Thyroid gland (tissue), 4 donors: ENCODE measurements at places on chromosomes 3 and 15. TPM values are rescaled to one million over a fixed set of nuclear protein-coding genes. Genes with fewer than 3 reads are reported as not detected.
A peak's percentile ranks its signal among the peaks of the same experiment; 100 is the strongest.

The IGDCC3 gene
- 0.27 TPM for total RNA-seq

The CD200 gene
- total RNA-seq: 13.2 TPM

The COL6A5 gene
- total RNA-seq: not detected

The ACKR2 gene
- 14.1 TPM for total RNA-seq

The FBXW12 gene
- total RNA-seq: not detected

The CAV3 gene
- total RNA-seq: not detected

The KNSTRN gene
- total RNA-seq: 248 TPM

GRCh38 chr3:127734754-127735473, 62.2 kb downstream of the ABTB1 start:
- H3K27me3 ChIP-seq: no peaks in the 10 kb centered on the region
- H3K4me1 ChIP-seq: peaks cover 40% of the 10 kb centered on the region
- H3K27ac ChIP-seq: peak overlapping the region; percentile 28
- H3K36me3 ChIP-seq: no peaks in the 10 kb centered on the region

DNA sequence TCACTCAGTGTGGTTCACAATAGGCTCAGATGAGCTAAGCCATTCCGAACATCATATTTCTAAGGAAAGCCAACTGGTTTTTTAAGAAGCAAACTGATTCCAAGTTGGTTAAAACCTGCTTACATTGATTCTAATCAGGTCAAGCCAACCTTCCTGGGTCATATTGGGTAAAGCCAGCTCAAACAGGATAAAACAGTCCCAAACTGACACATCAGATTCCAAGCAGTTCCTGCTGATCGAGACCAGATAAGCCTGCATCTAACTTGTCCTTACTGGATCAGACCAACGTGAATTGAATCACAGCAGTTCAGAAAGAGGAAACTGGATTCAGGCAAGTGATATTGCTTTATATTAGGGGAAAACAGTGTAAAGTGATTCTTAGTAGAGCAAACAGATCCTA, 18.6 kb upstream of the THSD4 start:
- no peak for DNase-seq
- no peak overlapping the region for H3K4me3 ChIP-seq
- no peaks in the 10 kb centered on the region for H3K36me3 ChIP-seq
- H3K27me3 ChIP-seq: no peaks in the 10 kb centered on the region
- H3K27ac ChIP-seq: no peak overlapping the region

GRCh38 chr3:149472030-149472797, 2.3 kb upstream of the TM4SF4 start:
- H3K4me1 ChIP-seq: peaks cover 22% of the 10 kb centered on the region
- H3K4me3 ChIP-seq: no peak overlapping the region
- no peak for DNase-seq
- H3K36me3 ChIP-seq: no peaks in the 10 kb centered on the region
- no peak overlapping the region for H3K27ac ChIP-seq
- H3K27me3 ChIP-seq: no peaks in the 10 kb centered on the region

GRCh38 chr15:95615436-95615835, 715.1 kb upstream of the NR2F2 start:
- no peak for DNase-seq
- H3K27ac ChIP-seq: no peak overlapping the region
- H3K4me3 ChIP-seq: no peak overlapping the region
- no peaks in the 10 kb centered on the region for H3K27me3 ChIP-seq

DNA sequence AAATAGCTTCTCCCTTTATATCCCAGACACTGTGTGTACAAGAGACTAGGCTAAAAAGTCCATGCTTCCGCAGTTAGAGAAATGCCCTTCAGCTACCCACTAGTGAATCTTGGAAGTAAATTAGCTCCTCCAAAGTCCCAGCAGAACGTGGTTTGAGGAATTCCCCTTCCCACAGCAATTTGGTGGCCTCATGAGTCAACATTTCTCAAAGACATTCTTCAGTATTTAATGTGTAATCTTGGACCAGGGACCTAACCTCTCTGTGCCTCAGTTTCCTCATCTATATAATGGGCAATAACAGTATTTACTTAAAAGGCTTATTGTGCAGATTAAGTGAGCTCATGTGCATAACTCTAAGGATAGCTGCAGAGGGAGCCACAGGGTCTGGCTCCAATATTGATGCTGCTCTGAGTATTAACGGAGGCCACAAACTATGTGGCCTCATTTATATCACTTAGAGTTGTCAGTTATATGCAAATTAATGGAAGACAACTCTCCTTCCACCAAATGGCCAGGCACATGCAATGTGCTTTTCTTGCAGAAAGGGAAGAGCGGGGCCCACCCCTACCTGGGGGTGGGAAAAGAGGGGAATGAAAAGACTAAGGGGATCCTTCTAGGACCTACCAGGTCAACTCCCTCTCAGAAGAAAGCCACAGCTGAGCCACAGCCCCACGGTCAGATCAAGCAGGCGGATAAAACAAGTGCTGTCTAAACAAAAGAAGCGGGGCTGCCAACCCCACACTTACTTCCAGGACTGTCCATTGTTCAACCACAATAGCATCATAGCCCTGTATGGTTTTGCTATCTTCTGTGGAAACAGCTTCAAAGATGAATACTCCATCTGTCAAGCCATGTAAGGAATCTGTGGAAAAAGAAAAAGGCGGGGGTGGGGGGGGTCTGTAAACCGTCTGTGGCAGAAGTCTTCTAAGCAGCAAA, 92.4 kb downstream of the OXNAD1 start:
- H3K27ac ChIP-seq: no peak overlapping the region
- no peak for DNase-seq
- H3K27me3 ChIP-seq: no peaks in the 10 kb centered on the region
- no peak overlapping the region for H3K4me3 ChIP-seq
- H3K4me1 ChIP-seq: no peaks in the 10 kb centered on the region

DNA sequence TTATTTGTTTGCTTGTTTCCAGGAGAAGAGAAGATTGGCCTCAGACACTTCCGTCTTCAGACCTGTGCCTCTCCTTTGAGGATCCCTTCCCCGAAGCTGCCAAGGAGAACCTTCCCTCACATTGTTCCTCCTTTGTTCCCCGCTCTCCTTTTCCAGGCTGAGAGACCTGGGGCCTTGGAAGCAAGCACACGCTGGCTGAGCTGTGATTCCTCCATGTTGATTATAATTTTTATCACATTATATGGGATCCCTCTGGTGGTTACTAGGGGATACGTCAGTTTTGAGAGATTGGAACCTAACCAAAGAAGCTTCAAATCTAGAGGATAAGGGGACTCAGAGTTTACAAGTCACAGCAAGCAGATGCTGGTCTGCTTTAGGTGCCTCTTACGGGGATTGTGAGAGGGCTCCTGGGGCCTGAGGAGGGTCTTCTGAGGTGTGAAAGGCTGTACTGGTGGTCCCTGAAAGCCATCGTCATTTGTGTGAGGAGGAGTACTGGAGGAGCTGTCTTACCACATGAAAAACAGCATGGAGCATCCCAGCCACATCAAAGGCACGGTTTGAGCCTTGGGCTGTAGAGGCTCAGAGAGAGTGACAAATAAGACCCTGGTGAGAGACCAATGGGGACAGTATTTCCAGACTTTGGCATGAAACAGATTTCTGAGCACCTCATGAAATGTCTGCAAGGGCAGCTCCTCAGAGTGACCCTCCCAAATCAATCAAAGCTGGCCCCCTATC, 760.1 kb upstream of the CFAP20DC start:
- no peak for DNase-seq
- H3K4me3 ChIP-seq: no peak overlapping the region
- H3K4me1 ChIP-seq: no peaks in the 10 kb centered on the region
- H3K27ac ChIP-seq: no peak overlapping the region
- H3K27me3 ChIP-seq: no peaks in the 10 kb centered on the region

- no peak overlapping the region for H3K27ac ChIP-seq
- DNase-seq: no peak
- H3K4me1 ChIP-seq: peaks cover 28% of the 10 kb centered on the region
- no peak overlapping the region for H3K4me3 ChIP-seq
These were observed 26.8 kb downstream of the STARD5 start for GRCh38 chr15:81297147-81297572.

DNA sequence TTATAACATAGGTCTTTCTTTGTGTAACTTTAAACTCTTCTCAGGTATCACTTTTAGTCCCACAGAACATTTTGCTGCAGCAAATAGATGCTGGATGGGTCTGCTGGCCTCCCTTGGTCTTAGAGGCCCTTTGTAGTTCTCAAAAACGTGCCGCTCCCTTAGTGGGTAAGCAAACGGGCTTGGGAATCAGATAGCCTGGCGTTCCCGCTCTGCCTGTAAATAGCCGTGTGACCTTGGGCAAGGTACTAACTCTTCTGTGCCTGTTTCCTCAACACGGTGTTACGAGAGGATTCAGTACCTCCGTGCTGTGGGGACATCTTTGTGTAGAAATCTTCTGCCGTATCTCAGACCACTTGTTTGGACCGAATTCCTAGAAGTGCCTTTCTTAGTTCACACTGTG, 64.4 kb downstream of the DNAJB8 start:
- no peak overlapping the region for H3K4me3 ChIP-seq
- no peaks in the 10 kb centered on the region for H3K27me3 ChIP-seq
- no peaks in the 10 kb centered on the region for H3K36me3 ChIP-seq
- no peaks in the 10 kb centered on the region for H3K4me1 ChIP-seq
- H3K27ac ChIP-seq: no peak overlapping the region

DNA sequence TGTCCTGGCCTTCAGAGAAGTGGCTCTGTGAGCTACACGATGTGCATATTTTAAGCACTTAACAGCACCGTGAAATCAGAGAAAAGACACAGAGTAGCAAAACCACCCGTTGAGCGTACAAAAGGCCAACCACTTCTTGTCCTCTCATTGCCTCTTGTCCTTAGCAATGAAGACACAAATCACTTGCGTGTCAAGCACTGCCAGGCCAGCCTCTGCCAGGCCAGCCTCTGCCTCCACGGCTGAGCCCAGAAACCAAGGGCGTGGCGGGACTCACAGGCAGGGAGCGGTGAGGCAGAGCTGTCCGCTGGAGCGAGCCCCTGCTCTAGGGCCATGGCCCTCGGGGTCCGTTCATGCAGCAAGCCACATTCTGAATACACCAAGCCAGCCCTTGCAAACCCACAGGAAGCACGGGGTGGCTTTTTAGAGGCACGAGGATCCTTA, 4.0 kb downstream of the MUC4 start:
- no peaks in the 10 kb centered on the region for H3K36me3 ChIP-seq
- no peak overlapping the region for H3K4me3 ChIP-seq
- no peaks in the 10 kb centered on the region for H3K27me3 ChIP-seq

GRCh38 chr3:18124501-18124900, 300.6 kb downstream of the SATB1 start:
- DNase-seq: no peak
- no peak overlapping the region for H3K4me3 ChIP-seq
- H3K4me1 ChIP-seq: no peaks in the 10 kb centered on the region
- no peaks in the 10 kb centered on the region for H3K27me3 ChIP-seq

GRCh38 chr3:79085171-79085570, 682.6 kb downstream of the ROBO1 start:
- DNase-seq: no peak
- no peaks in the 10 kb centered on the region for H3K27me3 ChIP-seq
- H3K4me3 ChIP-seq: no peak overlapping the region
- H3K27ac ChIP-seq: no peak overlapping the region

DNA sequence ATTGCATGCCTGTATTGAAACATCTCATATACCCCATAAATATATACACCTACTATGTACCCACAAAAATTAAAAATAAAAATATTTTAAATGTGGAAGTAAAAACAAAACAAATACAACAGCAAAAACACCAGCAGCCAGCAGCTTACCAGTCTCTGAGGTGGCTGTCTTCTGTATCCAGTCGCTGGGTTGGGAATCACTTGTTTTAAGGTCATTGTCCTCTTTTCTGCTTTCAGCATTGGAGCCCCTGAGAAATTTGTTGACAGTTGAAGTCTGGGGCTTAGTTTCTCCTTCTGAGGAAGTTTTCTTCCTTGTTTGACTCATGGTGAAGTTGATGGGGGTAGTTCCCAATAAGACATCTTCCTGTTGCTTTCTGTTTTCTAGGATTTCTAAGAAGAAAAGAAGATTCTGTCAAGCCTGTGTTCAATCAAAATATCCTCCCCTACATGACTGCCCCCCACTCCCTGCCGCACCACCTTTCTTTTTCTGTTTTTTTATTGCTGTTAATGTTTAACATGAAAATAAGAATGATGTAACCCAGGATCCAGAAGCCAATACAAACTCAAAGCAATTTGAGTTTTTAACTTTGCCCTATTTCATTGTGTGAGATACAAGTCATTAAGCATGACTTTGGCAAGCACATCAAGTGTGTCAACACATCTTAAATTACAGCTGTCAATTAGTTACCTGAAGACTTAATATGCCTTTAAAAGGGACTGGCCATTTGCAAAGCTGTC, at the start of gene LRRC31:
Gene LRRC31 (minus strand): TSS at position 452 of the 737 bp plus-strand sequence. CDS start 128 bp downstream, at position 324.
- no peaks in the 10 kb centered on the region for H3K36me3 ChIP-seq
- DNase-seq: no peak
- H3K27me3 ChIP-seq: no peaks in the 10 kb centered on the region
- H3K27ac ChIP-seq: no peak within 1 kb of the TSS
- peaks cover 11% of the 10 kb centered on the region for H3K4me1 ChIP-seq

- no peaks in the 10 kb centered on the region for H3K36me3 ChIP-seq
- no peaks in the 10 kb centered on the region for H3K4me1 ChIP-seq
- no peak overlapping the region for H3K27ac ChIP-seq
These were observed 583.8 kb upstream of the NECTIN3 start for GRCh38 chr3:110487840-110488239.

DNA sequence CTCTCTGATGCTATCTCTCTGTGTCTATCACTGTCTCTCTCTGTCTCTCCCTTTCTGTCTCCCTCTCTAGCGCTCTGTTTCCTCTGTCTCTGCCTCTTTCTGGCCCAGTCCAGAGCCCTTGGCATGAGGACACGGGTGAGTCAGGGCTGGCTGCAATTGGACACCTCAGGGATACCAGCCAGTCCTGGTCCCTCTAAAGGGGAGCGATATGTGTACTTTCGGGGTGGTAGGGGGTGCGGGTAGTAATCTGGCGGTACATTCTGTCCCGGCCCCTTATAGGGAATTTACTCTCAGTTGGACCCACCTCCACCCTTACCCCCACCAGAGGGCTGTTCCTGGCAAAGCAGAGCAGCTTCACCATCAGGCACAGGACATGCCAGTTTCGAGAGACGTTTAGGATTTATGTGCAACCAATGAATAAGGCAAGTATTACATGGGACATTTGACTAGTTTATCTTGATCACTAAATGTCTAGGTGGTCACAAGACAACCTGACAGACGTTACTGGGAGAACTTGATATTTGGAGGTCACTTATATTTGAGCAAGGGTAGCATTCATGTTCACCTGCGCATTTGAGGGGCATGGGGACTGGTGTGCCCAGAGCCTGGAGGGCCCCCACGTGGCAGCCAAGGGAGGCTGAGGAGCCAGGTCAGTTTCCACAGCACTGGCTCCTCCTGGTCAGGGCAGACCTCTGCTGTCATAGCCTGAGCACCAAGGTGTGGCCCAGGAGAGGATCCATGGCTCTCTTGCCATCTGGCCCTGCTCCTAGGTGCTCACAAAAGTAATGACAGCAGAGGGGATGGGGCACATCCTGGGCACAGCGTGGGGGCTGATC, 256.1 kb downstream of the PLCL2 start:
- no peak overlapping the region for H3K4me3 ChIP-seq
- no peak overlapping the region for H3K27ac ChIP-seq
- no peaks in the 10 kb centered on the region for H3K36me3 ChIP-seq
- DNase-seq: no peak
- H3K4me1 ChIP-seq: no peaks in the 10 kb centered on the region
- no peaks in the 10 kb centered on the region for H3K27me3 ChIP-seq

DNA sequence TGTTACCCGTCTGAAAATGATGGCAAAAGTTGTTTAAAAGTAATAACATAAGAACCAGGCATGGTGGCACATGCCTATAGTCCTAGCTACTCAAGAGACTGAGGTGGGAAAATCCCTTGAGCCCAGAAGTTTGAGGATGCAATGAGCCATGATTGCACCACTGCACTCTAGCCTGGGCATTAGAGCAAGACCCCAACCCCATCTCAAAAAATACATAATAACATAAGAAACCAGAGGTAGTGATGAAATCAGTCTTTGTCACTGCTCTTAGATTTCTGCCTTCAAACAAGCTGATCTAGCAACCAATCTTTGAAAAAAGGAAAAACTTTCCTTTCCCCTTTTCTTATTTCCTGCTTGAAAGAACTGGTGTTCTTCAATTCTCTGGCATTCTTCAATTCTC, 71.3 kb downstream of the TMCC1 start:
- H3K27me3 ChIP-seq: no peaks in the 10 kb centered on the region
- H3K4me3 ChIP-seq: no peak overlapping the region
- DNase-seq: no peak
